ENCODE measurements at places on chromosomes 3 and 15.

DNA sequence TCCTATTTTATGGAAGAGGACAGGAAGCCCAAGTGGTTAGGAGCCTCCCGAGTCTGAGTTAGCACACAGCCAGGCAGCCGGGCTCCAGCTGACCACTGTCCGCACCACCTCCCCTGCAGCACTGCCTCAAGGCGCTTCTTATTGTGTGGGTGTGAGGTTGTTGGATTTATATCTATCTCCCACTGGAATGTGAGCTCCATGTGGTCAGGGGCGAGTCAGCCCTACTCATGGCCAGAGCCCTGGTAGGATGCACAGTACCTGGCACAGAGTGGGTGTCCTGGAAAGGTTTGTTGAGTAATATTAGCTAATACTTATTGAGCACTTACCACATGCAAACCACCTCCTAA, 9.7 kb upstream of the FBLN2 start:
- no peak for DNase-seq

DNA sequence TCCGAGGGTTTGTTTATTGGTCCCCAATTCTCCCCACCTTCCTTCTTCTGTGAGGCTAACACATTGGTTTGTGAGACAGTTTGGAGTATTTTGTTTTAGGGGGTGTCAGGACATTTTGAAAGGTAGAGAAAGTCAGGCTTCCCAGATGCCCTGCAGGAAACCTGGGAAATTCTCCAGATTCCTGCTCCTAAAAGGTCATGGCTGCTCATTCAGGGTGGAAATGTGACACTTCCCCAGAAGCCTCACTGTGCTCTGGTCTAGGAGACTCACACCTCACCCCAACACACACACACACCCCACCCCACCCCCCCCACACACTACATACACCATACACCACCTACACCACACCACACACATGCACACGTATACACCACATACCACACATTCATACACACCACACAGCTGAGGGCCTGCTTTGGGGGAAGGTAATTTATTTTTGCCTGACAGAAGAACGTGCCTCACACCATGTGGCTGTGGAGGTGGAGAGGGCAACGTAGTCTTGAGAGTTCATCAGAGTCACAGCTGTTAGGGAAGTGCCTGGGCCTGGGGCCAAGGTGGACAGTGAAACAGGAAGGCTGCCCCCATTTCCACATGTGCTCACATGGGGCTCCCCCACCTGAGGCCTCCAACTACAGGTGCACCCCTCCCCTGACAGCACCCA, 40.4 kb upstream of the LIMD1 start:
- DNase-seq = peak; percentile 82

- DNase-seq = no peak
Observed at GRCh38 chr3:33488246-33488645, 48.0 kb upstream of the UBP1 start.

- DNase-seq = no peak
Observed at GRCh38 chr15:57458356-57458781, 82.1 kb downstream of the CGNL1 start.

- DNase-seq = peak; percentile 24
Observed at GRCh38 chr15:74175271-74176191, 2.0 kb downstream of the ISLR start.

DNA sequence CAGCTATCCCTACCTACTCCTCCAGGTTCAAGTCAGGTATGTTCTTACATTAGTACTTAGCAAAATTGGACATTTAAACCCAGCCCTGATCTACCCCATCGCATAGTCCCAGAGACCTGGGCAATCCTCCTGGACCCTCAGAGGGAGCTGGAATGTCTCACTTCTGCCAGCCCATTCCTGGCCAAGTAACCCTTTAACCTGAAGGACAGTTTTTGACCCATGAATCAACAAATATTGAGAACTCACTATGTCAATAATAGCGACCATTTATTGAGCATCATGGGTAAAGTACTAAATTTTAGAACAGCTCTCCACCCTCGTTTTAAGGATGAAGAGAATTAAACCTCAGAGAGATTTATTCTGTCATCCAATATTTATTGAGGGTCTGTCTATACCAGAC, 70.4 kb downstream of the RBPMS2 start:
- no peak for DNase-seq
